ENCODE measurements at places on chromosomes 16 and 17. TPM values are rescaled to one million over a fixed set of nuclear protein-coding genes. Genes with fewer than 3 reads are reported as not detected.

The ARHGAP23 gene
- total RNA-seq, result 12.2 TPM

The ZP2 gene
- not detected for total RNA-seq

The CNGB1 gene
- total RNA-seq, result not detected

The DNAH3 gene
- not detected for total RNA-seq

The KRTAP4-6 gene
- not detected for total RNA-seq

The SP6 gene
- total RNA-seq, result under 0.01 TPM

The TMEM114 gene
- total RNA-seq, result not detected

The OR3A2 gene
- total RNA-seq, result 0.57 TPM

The SLC16A6 gene
- 1.00 TPM for total RNA-seq

The OTOA gene
- total RNA-seq, result under 0.01 TPM

The DDX28 gene
- total RNA-seq, result 7.8 TPM

The TBC1D3I gene
- total RNA-seq, result 0.28 TPM

The NUDT21 gene
- total RNA-seq, result 53.0 TPM

The NOG gene
- 0.09 TPM for total RNA-seq

The TP53TG3B gene
- total RNA-seq, result not detected

The PLXDC1 gene
- total RNA-seq, result 0.28 TPM

The RNF135 gene
- 9.7 TPM for total RNA-seq

The RPL38 gene
- 4,794 TPM for total RNA-seq

The GSE1 gene
- 21.3 TPM for total RNA-seq

The ELAC2 gene
- 42.7 TPM for total RNA-seq

The MRPL12 gene
- 5.4 TPM for total RNA-seq

The CETP gene
- not detected for total RNA-seq

The OSGIN1 gene
- 2.5 TPM for total RNA-seq

The TNFSF13 gene
- 0.74 TPM for total RNA-seq

The MFAP4 gene
- 26.3 TPM for total RNA-seq

The HLF gene
- not detected for total RNA-seq

The NDRG4 gene
- 8.7 TPM for total RNA-seq

The SEPTIN12 gene
- not detected for total RNA-seq

The SECTM1 gene
- 15.6 TPM for total RNA-seq

The HBA1 gene
- not detected for total RNA-seq

The KRTAP2-2 gene
- not detected for total RNA-seq

The TPSG1 gene
- total RNA-seq, result not detected

The SLC16A5 gene
- total RNA-seq, result 6.1 TPM

The PRAC2 gene
- total RNA-seq, result 0.46 TPM

The CDRT15L2 gene
- not detected for total RNA-seq

The EPOP gene
- total RNA-seq, result 0.83 TPM

The CCL18 gene
- total RNA-seq, result not detected

The UBE2Z gene
- 46.1 TPM for total RNA-seq

The SEPTIN1 gene
- not detected for total RNA-seq

The TGFB1I1 gene
- 23.3 TPM for total RNA-seq

The TPSAB1 gene
- not detected for total RNA-seq

The CBX4 gene
- total RNA-seq, result 9.8 TPM

The TIMP2 gene
- 44.7 TPM for total RNA-seq
